ENCODE measurements at places on chromosomes 1 and 21. TPM values are rescaled to one million over a fixed set of nuclear protein-coding genes. Genes with fewer than 3 reads are reported as not detected.

The SIM2 gene
- total RNA-seq: 18.3 TPM

DNA sequence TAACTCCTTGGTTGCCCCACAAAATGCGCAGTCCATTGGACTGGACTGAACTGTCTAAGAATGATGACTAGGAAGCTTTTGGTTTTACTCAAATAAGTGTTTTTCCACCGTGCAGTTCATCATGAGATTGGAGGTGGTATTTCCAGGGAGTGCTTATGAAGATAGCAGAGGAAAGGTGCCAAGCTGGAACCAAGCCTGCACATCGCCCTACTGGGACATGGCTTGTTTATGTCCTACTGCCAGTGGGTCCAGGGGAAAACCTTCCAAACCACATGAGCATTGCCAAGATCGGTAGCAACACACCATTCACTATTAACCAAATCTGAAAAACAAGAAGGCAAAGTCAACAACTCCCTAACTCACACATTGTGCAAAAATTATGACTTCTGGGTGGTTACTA is 54.7 kb upstream of the DSCAM start:
- no peak for ATAC-seq

GRCh38 chr1:153393926-153394325 is 3.1 kb upstream of the S100A8 start:
- ATAC-seq: peak; percentile 70

DNA sequence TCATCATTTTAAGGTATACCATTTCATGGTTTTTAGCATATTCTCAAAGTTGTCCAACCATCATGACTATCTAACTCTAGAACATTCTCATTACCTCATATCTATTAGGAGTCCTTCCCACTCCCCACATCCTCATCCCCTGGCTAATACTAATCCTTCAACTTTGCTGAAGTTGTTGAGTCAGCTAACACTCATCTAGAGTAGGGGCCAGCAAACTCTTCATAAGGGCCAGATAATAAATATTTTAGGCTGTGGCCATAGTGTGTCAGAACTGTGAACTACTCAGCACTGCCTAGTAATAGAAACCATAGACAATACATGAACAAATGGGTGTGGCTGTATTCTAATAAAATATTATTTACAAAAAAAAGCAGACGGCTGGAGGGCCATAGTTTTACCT is 43.0 kb downstream of the TOR3A start:
- ATAC-seq: no peak

GRCh38 chr1:231274119-231274825 is 33.3 kb downstream of the GNPAT start:
- ATAC-seq: no peak

The ST7L gene
- total RNA-seq: 13.1 TPM

Data from esophagus mucosa (tissue), 1 donor.